Stimulated activated CD4-positive, alpha-beta T cell treated with anti-CD3 and anti-CD28 coated beads, Interleukin-15, amount 100 ng/mL, for 24 hours (primary cell): ENCODE measurements at places on chromosomes 7 and 10.

- no peak for DNase-seq
Measured at GRCh38 chr10:69996611-69997010, 56.0 kb upstream of the MACROH2A2 start.

DNA sequence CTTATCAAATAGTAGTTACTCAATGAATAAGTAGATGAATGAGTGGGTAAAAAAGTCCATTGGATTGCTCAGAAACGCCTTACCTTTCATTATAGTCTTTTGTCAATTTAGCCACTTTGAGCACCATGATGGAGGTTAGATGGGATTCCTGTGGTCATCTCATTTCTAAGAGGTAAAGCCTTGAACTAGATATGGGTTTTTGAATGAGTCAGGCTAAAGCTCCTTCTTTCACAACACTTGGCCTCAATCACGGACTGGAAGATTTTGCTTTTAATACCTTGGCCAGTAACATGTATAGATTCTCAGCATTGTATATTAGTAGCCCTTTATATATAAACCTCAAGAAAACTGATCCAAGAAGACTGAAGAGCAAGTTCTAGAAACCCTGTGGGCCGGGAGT, 99.7 kb upstream of the CCDC6 start:
- DNase-seq = no peak

DNA sequence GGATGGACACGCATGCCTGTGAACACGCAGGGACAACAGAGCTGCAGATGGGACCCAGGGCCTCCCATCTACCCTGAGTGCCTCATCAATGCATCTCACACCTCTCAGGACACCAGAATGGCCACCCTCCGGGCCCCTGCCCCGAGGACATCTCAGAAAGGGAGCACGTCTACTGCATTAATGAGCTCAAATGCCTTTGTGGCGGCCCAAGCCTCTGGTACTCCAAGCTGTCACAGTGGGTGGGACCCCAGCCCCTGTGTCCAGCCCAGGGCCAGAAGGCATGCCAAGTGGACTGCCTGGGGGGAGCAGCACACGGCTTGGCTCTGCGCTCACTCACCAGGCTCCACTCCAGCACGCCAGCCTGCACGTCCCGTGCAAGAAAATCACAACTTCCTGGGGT, 52.0 kb downstream of the TCERG1L start:
- no peak for DNase-seq

DNA sequence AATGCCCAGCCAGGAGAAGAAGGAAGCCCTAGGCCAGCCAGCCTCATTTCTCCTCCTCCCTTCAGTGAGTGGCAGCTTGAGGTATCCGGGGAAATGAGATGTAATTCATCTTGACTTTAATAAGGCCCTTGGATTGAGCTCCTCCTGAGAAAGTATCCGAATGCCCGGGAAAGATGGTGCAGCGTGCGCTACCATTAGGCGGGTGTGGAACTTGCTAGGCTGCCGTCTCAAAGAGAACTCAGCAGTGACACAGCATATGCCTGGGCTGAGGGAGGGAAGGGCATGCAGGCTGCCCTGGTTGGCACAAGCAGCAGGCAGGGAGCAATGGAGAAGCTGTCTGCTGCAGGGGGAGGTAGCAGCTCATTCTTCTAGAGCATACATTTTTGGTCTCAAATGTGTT, 659.8 kb upstream of the FOXK1 start:
- no peak for DNase-seq

- DNase-seq = no peak
Measured at GRCh38 chr7:134289841-134290240, 26.9 kb downstream of the SLC35B4 start.
